ENCODE measurements at places on chromosomes 2 and 18. TPM values are rescaled to one million over a fixed set of nuclear protein-coding genes. Genes with fewer than 3 reads are reported as not detected.
A peak's percentile ranks its signal among the peaks of the same experiment; 100 is the strongest.

GRP gene
- not detected for total RNA-seq

TRIM54 gene
- 3.1 TPM for total RNA-seq

G6PC2 gene
- not detected for total RNA-seq

MYCN gene
- total RNA-seq, result 0.58 TPM

DHRS9 gene
- 4.5 TPM for total RNA-seq

DNAJB2 gene
- 57.7 TPM for total RNA-seq

FBXO36 gene
- 0.60 TPM for total RNA-seq

DNA sequence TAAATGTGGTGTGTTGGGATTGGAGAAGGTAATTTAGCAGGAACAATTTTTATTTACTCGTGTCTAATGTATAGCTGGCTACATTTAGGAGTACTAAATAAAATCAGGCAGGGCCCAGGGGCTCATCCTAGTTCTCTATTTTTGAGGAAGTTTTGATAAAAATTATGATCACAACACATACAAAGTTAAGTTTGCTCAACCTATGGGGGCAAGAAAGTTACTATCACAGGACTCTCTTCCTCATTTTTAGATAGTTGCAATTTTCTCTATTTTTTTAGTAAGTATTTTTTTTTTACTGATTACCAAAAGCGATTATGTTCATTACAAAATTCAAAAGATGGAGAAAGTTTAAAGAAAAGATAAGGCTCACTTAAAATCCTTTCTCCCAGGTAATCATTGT is 60.0 kb upstream of the RPE start:
- DNase-seq, result no peak

GRCh38 chr2:192828947-192829346 is 634.2 kb upstream of the TMEFF2 start:
- DNase-seq, result peak; percentile 56

DNA sequence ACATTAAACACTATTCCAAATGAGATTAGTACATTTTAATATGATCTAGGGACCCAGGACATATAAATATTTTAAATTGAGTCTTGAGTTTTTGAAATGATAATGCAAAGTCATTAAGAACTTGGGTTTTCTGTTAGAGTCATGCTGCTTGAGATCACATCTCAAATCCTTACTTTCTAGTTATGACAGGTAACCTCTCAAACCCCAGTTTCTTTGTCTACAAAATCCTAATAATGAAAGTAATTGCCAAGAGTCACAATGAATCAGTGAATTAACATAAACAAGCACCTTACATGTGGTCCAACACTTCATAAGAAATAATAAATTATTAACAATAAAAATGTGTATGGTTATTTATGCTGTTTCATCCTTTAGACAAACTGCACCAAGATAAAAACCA is 607.6 kb downstream of the LRP1B start:
- no peak for DNase-seq

GRCh38 chr2:57296795-57297517 is 749.6 kb upstream of the VRK2 start:
- no peak for DNase-seq

DNA sequence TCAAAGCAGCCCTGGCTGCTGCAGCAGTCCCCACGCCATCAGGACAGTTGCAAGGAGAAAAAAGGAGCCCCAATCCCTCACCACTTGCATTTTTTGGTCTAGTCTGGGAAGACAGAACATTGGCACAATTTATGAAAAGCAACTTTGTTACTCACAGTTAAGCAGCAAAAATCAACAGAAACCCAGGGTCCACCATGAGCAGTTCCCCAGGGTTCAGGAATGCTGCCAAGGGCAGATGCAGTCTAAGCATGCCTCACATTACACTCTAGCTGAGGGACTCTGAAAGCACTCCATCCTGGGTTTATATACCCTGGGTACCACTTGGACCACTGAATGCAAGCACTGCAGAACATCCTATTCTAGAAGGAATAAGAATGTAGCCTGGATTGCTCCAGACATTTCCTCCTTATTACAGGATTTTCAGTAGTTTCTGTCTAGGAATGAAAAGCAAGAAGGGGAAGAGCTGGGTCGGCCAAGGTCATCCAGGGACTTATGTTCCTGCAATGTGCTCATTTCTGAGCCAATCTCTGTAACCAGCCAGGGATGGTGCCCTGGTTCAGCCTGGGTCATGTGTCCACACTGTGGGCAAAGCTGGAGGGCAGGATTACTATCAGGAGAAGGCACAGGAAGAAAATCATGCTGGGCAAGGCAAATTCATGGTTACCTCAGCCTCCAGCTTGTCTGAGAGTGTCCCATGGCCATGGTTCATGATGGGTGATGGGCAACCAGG is 19.5 kb upstream of the TMEM163 start:
- no peak for DNase-seq

DNA sequence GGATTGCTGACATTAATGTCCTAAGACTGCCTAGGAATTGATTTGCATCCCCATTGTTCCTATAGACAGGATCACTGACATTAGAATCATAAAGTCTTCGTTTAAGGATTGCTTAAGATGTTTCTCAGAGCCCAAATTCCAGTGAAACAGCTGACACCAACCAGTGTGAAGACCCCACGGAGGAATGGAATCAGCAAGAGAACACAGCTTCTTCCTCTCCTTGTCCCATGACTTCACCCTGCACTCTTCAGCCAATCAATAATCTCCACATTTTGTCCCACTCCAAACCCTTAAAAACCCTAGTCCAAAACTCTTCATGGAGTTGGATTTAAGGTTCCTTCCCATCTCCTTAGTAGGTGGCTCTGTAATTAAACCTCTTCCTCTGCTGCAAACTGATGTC is 157.0 kb upstream of the NDUFV2 start:
- no peak for DNase-seq

DNA sequence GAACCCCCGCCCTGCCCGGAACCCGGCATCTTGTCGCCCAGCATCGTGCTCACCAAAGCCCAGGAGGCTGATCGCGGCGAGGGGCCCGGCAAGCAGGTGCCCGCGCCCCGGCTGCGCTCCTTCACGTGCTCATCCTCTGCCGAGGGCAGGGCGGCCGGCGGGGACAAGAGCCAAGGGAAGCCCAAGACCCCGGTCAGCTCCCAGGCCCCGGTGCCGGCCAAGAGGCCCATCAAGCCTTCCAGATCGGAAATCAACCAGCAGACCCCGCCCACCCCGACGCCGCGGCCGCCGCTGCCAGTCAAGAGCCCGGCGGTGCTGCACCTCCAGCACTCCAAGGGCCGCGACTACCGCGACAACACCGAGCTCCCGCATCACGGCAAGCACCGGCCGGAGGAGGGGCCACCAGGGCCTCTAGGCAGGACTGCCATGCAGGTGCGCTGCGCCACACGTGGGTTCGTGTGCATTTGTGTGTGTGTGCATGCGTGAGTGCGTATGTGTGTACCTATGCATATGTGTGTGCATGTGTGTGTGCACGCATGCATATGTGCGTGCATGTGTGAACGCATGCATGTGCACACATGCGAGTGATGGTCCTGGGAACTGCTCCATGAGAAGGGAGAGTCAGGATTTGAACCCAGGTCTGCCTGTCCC is 47.1 kb upstream of the ATG16L1 start:
- no peak for DNase-seq

DNA sequence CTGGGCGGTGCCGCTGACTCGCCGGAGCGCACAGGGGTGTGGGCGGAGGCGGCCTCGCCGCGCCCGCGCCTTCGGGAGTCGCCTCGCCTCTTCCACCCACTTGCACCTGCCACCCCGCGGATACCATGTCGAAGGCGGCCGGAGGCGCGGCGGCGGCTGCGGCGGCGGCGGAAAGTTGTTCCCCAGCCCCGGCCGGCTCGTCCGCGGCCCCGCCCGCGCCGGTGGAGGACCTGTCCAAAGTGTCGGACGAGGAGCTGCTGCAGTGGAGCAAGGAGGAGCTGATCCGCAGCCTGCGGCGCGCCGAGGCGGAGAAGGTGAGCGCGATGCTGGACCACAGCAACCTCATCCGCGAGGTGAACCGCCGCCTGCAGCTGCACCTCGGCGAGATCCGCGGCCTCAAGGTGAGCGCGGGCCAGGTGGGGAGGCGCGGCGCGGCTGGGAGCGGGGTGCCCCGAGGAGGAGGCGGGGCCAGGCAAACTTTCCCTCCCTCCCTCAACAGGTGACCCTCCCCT is 766 bp downstream of the CCDC85A start:
- DNase-seq, result peak; percentile 77

- DNase-seq, result no peak
Measured at GRCh38 chr2:129334696-129335410, 644.6 kb upstream of the RAB6C start.

- DNase-seq, result peak; percentile 47
Measured at GRCh38 chr2:129396980-129397599, 582.4 kb upstream of the RAB6C start.

- DNase-seq, result no peak
Measured at GRCh38 chr2:11366326-11366741, 21.9 kb upstream of the ROCK2 start.

GRCh38 chr2:64950226-64951160 is 38.7 kb upstream of the SLC1A4 start:
- no peak for DNase-seq

- no peak for DNase-seq
Measured at GRCh38 chr18:10482985-10483949, 28.8 kb downstream of the APCDD1 start.

DNA sequence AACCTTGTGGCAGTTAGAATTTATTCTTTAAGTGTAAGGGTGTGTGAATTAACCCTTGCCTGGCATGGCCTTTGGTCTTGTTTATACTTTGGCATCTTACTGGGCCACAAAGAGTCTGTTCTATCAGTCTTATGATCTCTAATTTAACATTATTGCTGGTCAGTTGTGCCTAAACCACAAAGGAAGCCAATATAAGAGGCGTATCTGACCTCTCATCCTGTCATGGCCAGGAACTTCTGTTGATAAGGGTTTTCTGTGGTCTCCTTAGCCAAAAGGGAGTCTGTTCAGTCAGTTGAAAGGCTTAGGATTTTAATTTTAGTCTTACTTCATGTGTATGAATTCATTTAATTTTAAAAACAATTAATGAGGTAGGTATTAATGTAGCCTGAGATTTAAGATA is 127.2 kb downstream of the LRRTM4 start:
- DNase-seq, result no peak

DNA sequence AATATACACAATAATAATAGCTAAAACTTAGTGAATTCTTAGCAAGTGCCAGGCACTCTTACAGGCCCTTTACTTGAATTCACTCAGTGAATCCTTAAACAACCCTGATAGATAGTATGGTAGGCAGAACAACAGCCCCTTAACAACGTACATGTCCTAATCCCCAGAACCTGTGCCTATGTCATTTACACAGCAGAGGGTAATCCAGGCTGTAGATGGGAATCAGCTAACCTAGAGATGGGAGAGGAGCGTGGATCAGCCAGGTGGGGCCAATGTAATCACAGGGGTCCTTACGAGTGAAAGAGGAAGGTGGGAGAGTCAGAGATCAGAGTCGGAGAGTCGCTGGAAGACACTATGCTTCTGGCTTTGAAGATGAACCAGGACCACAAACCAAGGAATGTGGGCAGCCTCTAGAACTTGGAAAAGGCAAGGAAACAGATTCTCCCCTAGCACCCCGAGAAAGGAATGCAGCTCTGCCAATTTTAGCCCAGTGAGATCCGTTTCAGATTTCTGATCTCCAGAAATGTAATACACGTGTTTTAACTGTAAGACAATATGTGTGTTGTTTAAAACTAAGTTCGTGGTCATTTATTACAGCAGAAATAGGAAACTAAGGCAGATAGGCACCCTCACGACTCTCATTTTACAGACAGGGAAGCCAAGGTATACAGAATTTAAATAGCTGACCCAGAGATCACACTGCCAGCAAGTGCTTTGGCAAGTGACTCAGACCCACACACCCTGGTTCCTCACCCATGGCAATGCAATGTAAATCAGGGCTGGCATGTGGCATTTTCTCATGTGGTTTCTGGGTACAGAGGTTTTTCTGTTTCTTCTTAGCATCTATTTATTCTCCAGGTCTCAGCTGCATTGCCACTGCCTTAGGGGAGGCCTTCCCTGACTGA is 68.9 kb downstream of the DOCK10 start:
- DNase-seq, result no peak
